Activated naive CD8-positive, alpha-beta T cell treated with anti-CD3 and anti-CD28 coated beads for 36 hours (primary cell): ENCODE measurements at places on chromosomes 13 and 19. TPM values are rescaled to one million over a fixed set of nuclear protein-coding genes. Genes with fewer than 3 reads are reported as not detected.

GRCh38 chr13:71625694-71626093 is 241.3 kb downstream of the DACH1 start:
- DNase-seq, result no peak

The HNRNPA1L2 gene
- 11.2 TPM for total RNA-seq

GRCh38 chr13:28954810-28955209 is 134.7 kb downstream of the MTUS2 start:
- no peak for DNase-seq

DNA sequence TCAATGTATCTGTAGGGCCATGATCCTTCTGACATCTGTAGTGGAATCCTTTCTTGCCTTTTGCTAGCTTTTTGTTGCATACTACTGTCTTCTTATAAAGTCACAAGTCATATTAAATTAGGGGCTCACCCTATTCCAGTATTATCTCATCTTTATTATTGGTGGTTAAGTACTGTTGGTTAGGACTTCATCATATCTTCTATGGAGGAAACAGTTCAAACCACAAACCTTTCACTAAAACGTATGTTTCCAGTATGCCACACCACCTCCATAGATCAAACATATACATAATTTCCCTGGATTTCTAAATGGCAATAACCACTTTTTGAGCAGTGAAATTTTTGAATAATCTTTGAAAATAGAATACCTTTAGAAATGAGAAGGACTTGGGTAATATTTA is 62.8 kb upstream of the PCDH9 start:
- no peak for DNase-seq

DNA sequence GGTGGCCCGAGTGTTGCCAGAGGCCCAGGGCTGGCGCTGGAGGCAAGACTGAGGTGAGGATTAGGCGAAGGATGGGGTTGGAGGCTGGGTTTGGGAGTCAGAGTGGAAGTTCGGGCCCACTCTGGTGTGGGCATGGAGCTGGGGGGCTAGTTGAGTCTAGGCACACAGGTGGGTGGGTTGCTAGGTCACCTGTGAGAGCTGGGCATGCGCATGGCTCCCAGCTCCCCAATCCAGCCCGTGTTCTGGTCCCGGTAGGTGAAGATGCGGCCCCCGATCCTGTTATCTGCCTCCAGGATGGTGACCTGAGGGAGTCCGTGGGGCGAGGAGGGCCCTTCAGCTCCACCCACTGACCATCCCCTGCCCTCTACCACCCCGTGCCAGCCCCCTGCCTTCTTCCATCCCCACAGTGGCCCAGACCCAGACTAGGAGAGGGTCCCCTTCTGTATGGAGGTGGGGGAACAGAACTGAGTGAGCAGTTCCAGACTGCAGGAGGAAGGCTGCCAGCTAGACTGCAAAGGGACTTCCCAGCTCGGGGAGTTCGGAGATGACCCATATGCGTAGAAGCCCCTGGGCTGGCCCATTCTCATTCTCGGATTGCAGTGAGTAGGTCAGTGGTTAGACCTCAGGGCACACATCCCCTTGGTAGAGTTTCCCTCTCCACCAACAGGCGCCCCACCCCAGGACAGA is 1.7 kb downstream of the IL4I1 start:
- DNase-seq, result no peak

GRCh38 chr13:80010846-80011245 is 330.1 kb downstream of the SPRY2 start:
- DNase-seq, result no peak

The TPTE2 gene
- total RNA-seq, result not detected

- peak; percentile 71 for DNase-seq
These were observed 1.2 kb downstream of the ZFP36 start for GRCh38 chr19:39407660-39408391.
